ENCODE measurements at places on chromosomes 1 and 21.
A peak's percentile ranks its signal among the peaks of the same experiment; 100 is the strongest.

GRCh38 chr1:100440075-100440809 is 87.9 kb downstream of the CDC14A start:
- no peak for DNase-seq

GRCh38 chr1:229627003-229627402 is 956 bp downstream of the URB2 start:
- DNase-seq: no peak

DNA sequence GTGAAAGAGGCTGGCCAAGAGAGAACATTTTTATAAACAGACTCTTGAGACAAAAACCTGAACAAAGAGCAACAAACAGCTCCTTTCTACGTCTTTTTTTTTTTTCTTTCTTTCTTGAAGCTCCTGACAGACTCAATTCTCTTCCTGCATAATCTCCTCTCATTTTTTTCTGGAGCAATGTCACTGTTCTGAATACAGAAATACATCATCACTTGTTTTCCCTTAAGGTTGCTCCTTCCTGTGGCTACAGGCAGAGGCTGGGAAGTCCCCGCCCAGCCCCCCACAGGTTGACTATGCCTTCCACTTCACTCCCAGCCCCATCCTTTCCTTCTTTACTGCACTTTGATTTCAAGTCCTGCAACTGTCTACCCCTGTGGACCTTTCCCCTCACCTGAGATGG is 46.1 kb downstream of the TNR start:
- no peak for DNase-seq

DNA sequence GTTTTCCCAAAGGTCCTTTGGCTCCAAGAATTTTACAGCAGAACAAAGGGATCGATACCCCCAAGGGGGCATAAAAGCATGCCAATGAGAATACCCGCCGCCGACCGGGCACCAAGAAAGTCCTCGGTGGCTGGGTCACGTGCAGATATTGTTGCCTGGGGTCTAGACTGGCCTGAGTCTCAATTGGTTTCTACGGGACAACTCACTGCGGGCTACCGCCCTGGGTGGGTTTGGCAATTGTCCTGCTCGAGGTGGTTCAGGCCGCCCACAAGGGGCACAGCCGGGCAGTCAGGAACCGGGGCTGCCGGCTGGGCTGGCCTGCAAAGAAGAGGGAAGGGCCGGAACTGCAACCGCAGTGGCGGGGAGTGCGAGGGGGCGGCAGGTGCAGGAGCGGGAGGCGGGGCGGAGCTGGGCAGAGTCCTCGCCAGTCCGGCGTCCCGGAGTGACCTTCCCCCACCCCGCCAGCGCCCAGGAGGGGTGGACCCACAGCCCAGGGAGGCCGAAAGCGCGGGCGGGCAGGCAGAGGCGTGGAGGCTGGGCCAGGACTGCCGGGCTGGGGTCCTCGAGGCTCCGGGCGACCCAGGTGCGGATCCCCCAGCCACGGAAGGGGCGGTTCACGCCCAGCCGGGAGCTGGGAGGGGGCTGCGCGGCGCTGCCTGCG is 926 bp upstream of the ATP1B1 start:
- DNase-seq: peak; percentile 84
